ENCODE measurements at places on chromosomes 16 and 17.
A peak's percentile ranks its signal among the peaks of the same experiment; 100 is the strongest.

DNA sequence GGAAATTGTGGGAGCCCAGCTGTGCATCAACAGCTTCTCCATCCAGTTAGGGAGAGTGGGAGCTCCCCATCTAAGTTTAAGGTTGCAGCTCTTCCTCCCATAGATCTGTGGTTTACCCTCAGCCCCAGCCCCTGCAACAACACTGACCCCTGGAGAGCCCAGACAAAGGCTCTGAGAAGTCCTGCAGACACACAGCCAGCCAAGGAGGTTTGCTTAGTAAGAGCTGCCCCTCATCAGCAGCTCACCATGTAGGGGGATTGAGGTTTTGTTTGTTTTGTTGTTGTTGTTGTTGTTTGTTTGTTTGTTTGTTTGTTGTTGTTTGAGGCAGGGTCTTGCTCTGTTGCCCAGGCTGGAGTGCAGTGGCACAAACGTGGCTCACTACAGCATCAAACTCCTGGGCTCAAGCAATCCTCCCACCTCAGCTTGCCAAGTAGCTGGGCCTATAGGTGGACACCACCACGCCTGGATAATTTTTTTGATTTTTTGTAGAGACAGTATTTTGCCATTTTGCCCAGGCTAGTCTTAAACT is 138.6 kb downstream of the CLEC16A start:
- no peak for DNase-seq

- DNase-seq: no peak
Measured at GRCh38 chr16:21242756-21243155, 9.3 kb downstream of the ANKS4B start.

- DNase-seq: no peak
Measured at GRCh38 chr16:529012-529575, 1.6 kb downstream of the CAPN15 start.

DNA sequence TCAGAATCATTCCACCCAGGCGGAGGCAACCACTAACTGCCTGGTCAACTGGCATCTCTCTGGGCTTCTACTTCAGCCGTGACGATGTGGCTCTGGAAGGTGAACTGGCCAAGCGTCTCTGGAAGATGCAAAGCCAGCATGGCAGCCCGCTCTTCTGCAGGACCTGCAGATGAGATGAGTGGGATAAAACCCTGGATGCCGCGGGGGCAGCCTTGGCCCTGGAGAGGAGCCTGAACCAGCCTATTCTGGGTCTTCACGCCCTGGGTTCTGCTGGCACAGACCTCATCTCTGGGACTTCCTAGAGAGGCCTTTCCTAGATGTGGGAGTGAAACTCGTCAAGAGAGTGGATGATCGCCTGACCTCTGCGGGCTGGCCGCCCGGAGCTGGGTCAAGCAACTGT is 10.6 kb downstream of the UBB start:
- DNase-seq: no peak

GRCh38 chr16:22014271-22014873 is 6.5 kb downstream of the MOSMO start:
- DNase-seq: no peak

GRCh38 chr16:27468941-27469531 is 67.1 kb downstream of the IL21R start:
- DNase-seq: no peak

DNA sequence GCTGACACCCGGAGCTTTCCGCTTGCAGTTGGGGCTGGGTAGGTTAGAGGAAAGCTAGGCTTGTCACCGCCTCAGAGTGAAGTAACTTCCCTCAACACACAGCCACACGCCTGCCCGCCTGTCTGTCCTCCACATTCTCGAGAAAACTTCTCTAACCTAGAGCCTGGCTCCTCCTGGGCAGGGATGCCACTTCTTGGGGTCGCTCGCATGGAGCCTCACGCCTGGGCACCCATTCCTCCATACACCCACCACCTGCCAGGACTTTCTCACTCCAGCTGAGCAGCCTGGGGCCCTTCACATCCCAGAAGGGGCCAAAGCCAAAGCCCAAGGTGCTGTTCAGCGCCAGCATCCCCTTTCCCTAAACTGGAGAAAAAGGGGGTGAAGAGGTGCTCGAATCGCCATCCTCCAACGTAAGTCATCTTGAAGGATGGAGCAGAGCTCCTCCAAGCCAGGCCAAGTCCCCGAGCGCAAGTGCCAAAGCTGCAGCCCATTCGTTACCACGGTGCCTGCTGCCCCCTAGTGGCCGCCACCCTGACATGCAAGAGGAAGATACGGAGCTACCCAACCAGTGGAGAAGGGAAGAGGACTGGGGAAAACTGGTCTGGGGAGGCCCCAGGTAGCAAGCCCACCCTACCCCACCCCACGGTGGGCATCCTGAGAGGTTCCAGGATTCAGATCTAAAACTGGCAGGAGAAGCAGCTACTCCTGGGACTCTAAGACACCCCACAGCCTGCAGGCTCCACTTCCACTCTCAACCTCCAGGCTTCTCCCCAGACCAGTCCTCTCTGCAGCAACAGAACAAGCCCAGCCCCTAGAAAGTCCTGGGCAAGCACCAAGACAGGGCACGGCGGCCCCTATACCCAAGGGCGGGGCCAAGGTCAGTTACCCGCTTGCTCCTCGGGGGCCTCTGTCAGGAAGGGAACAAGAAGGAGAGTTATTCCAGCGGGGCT is 63.1 kb downstream of the MYO18A start:
- DNase-seq: peak; percentile 53

DNA sequence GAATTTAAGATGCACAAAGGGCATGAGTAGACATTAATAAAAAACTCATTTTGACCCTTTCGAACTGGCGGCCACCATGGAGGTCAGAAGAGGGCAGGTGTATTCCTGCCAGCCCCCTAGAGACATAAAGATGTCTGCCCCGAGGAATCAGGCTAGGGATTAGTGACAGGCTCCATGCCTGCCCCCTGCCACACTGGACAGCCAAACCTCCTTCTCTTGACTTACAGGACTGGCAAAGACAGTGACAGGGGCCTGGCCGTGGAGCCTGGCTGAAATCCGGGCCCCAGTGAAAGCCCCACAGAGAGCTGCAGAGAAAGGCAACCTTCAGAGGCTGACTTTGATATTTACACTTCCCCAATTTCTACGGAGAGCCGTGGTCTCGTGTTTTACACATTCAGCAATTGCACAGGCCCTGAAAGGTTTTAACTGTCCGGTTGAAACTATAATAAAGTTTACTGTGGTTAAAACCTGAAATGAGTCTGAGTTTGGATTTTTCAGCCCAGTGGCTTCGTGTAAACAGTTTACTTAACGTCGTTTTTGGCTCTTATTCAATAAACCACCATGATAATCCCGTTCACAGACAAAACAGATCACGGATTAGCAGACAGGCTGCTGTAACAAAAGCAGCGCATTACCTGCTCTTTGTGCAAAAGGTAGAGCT is 243.9 kb upstream of the MYOCD start:
- DNase-seq: no peak

GRCh38 chr17:55668312-55668920 is 54.2 kb downstream of the TMEM100 start:
- no peak for DNase-seq

DNA sequence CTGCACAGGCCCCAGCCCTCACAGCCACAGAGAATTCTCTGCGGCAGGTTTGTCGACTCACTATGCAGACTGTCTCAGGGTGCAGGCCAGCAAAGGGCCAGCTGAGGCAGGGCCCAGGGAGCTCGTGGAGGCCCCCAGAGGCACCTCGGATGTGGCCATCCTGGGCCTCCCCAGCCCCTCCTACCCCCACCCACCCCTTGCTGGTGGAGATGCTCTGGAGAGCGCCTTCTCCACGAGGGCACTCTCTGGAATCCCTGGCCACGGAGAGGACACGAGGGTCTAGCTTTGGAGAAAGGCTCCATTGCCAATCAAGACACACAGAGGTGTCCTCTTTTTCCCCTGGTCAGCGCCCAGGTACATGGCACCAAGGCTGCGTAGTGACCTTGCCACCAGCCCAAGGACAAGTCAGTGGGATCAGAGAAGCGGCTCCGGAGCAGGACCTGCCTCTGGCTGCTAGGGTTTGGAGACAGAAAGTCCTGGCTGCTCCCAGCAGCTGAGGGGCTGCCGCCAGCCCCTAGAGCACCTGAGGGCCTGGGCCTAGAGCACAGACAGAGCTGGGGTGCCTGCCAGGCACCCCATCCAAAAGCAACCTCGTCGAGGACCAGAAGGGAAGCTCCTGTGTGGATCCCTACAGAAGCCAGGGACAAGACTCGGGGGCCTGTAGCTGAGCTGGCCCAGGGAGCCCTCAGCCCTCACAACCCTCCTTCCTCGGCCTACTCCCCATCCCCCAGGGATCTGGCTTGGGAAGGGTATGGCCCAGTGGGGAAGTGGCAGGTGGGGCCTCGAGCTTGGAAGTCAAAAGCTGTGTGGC is 18.7 kb downstream of the ARL2BP start:
- no peak for DNase-seq

GRCh38 chr17:76578376-76578775 is 7.3 kb downstream of the ST6GALNAC2 start:
- no peak for DNase-seq

DNA sequence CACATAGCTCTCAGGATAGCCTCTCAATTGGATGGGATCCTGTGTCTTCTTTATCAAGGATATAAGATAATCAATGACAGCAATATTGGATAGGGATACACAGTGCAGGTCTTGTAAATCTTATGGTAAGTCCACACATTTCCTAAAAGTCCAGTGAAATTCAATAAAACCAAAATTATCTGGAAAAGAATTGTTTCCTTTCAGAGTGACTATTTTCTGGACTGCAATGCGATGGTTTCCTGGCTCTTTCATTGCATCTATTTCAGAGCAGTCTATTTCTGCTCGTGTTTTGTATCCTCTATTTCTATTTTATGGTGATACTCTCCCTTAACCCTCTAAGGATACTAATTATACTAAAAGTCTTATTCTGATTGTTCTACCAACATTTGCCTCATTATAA is 24.3 kb upstream of the MON1B start:
- no peak for DNase-seq

- DNase-seq: peak; percentile 40
Measured at GRCh38 chr17:17403899-17404576, 72.8 kb upstream of the MED9 start.

- no peak for DNase-seq
Measured at GRCh38 chr17:68854452-68854851, 100.7 kb downstream of the ABCA8 start.

GRCh38 chr16:4048481-4048880 is 67.8 kb downstream of the ADCY9 start:
- no peak for DNase-seq

- DNase-seq: no peak
Measured at GRCh38 chr17:37305406-37305905, 70.3 kb upstream of the C17orf78 start.

GRCh38 chr17:82475458-82475857 is 16.9 kb downstream of the NARF start:
- no peak for DNase-seq

- no peak for DNase-seq
Measured at GRCh38 chr17:47700471-47701449, 6.8 kb downstream of the TBKBP1 start.

DNA sequence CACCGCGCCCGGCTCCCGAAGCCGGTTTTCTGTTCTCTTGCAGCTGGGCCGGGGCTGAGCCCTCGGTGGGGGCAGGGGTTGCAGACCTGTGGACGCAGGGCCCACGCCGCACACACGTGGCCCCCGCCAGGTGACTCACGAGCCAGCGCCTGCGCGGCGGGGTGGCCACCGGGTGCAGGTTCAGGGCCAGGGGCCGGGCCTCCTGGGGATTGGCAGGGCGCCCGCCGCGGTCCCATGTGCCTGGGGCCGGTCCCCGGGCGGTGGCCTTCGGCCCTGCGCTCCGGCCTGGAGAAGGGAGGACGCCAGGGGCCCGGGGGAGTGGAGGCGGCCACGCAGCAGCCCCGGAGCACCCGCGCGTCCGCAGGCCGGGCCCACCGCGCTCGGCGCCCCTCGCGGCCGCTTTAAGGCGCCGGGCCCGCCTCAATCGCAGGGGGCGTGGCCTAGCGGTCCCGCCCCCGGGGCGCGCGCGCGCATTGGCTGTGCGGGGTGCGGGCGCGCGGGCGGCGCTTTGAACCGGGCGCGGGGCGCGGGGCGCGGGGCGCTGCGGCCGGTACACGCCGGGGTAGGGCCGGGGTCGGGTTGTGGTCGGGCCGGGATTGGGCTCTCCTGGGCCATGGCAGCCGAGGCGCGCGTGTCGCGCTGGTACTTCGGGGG is at the start of gene SLC25A10:
SLC25A10 (plus strand) TSS at position 471 of the 654 bp plus-strand sequence; CDS start at position 614, 143 bp downstream.
- peak; percentile 87 for DNase-seq

DNA sequence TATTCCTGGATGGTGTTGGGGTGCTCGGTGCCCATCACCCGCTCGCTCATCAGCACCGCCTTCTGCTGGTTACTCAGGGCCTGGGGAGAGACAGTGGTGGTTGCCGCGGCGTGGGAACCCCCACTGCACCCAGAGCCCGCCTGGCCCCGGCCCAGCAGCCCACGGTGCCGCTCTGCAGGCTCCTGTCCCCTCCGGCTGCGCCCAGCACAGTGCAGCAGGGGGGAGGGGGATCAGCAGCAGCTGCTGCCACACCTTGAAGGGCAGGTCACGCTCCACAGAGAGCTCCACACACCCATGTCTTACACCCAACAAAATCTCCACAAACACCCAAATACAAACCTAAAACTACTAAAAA is 18.8 kb downstream of the CLUH start:
- no peak for DNase-seq

DNA sequence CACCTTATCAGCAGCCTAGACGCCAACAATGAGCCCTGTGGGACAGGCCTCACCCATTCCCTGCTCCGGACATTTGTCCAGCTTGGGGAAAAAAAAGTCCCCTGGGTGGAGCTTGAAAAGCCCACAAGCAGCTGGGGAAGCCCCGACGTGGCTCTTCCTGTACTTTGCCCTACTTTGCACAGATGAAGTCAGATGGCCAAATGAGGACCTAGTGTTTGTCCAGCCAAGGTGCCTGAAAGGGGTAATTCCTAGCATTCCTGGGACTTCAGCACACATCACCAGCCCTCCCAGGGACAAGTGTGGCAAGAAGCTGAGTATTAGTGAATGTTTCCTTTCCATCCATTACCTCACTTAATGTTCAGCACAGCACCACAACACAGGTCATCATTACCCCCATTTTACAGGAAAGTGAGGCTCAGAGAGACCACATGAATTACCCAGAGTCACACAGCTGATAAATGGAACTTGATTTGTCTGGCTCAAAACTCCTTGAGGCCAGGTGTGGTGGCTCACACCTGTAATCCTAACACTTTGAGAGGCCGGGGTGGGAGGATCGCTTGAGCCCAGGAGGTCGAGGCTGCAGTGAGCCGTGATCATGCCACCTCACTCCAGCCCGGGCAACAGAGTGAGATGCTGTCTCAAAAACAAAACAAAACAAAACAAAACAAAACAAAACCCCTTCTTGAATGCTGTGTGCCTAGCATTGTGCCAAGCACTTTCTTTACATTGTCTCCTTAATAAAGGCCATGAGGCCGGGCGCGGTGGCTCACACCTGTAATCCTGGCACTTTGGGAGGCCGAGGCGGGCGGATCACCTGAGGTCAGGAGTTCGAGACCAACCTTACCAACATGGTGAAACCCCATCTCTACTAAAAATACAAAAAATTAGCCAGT is 19.9 kb upstream of the PLLP start:
- DNase-seq: no peak
